Central memory CD4-positive, alpha-beta T cell (primary cell): ENCODE measurements at places on chromosomes 13 and 19.

DNA sequence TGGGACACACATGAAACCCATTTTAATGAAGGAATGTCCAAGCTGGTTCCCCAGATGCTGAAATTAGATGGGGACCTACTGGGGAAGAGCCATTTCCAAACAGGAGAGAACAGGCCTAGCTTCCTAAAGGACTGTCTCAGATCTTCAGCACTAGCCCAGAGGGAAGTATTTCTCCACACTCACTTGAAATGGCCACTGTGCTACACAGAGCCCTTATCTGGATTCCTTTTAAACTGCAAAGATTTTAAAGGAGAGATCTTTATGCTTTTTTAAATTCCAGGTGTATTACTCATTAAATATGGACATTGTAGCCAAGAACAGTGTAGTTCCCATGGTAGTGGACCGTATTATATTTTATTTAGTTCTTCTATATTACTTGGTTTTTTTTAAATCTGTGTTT lies 255.3 kb downstream of the SHISA2 start:
- DNase-seq, result no peak

GRCh38 chr13:26184791-26185250 lies 37.3 kb downstream of the RNF6 start:
- peak; percentile 67 for DNase-seq

DNA sequence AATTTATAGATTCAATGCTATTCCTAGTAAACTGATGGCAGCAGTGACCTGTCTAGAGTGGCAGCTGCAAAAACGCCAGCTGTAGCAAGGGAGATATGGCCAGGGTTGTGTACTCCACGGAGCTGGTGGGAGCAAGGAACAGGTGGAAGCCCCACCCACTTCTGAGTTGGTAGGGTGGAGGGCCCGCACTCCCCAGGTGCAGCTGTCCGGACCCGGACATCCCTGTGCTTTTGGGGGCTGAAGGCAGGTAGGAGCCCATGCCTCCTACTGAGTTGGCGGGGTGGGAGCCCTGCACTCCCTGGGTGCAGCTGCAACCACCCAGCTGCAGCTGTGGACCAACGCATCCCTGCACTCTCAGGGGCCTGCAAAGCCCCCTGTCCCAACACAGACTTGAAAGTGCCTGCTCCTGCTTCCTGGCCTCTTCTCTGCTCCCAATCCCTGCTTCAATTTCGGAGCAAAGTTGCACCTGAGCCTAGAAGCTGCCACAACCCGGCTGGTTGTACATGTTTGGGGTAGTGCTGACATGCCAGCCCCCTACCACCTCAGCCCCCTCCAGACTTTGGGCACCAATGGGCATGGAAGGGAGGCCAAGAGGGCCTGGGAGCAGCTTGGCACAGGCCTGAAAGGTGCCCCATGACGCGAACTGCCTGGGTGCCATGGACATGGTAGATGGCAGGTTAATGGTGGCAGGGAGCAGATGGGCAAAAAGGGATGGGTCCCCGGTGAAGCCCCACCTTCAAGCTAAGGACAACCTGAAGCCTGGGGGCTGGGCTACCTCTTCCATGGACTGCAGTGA lies 19.8 kb downstream of the UGGT2 start:
- DNase-seq, result no peak

GRCh38 chr13:110714797-110715394 lies 1.4 kb downstream of the ING1 start:
- peak; percentile 58 for DNase-seq

- no peak for DNase-seq
Measured at GRCh38 chr13:35984776-35985453, 146.3 kb downstream of the DCLK1 start.

DNA sequence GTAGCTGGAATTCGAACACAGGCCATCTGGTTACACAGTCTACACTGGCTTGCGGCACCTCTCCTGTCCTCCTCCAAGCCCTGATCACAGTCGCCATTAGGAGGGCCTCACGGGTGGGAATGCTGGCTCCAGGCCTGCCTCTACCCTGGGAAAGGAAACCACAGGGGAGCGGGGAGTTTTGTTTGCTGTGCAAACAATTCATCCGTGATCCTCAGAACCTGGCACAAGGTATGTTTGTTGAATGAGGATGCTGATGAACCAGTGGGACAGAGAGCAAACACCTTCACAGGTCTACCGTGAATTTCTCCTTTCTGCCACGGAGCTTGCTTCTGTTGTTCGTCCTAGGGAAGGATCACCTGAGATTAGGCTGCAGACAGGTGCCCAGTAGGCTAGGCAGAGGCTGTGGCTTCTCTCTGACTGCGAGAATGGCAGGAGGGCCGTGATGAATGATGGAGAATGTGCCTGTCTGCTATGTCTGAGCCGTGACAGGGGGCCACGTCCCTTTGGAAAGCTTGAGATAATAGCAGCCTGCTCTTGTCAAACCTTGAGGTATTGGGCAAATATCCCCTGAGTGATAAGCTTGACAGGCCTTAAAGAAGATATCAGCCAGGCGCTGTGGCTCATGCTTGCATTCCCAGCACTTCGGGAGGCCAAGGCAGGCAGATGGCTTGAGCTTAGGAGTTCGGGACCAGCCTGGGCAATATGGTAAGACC lies 36.7 kb downstream of the PIN1 start:
- no peak for DNase-seq

GRCh38 chr13:91546900-91547299 lies 148.5 kb downstream of the GPC5 start:
- DNase-seq, result no peak

GRCh38 chr13:27203186-27203585 lies 31.6 kb upstream of the USP12 start:
- no peak for DNase-seq

GRCh38 chr19:10544753-10545251 lies 1.1 kb downstream of the ATG4D start:
- DNase-seq, result no peak

GRCh38 chr13:40676007-40676406 lies 9.6 kb upstream of the FOXO1 start:
- no peak for DNase-seq

- no peak for DNase-seq
Measured at GRCh38 chr19:50534478-50534877, 20.8 kb upstream of the ASPDH start.

DNA sequence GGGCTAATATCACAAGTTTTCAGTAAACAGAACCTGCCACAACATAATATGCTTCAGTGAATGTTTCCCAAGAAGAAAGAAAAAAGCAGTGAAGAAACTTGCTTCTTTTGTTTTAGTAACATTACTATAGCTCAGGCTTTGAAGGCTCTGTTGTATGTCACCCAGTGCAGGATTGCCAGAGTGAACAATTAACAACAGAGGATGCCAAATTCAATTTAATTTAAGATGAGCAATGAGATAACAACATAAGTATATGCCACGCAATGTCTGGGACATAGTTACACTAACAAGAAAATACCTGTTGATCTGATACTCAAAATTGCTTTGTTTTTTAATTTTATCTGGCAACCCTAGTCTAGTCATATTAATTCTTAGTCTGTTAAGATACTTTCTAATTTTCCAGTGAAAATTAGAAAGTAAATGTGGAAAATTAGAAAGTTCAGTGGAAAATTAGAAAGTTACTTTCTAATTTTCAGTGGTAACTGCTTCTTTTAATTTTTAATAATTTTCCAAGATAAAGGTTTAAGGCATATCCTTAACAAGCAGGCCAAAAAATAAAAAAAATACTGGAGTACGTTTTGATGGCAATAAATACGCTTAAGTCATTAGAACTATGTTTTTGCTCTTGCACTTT lies 336.3 kb downstream of the SLITRK6 start:
- no peak for DNase-seq

DNA sequence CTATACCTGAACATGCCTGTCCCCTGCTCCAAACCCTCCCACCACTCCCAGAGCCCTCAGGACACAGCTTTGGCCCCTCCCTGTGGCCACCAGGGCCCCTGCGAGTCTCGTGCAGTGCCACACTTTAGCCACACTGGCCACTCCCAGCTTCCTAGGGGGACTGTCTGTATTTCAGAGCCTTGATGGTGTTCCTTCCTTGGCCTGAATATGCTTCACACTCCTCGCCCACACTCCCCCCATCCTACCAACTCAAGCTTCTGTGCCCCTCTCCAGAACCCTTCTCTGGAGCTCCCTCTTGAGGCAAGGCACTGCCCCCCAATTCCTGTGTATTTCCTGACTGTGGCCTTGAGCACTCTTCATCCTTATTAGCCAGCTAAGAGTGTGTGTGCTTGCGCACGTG lies 80.2 kb downstream of the DPF1 start:
- DNase-seq, result no peak

- DNase-seq, result no peak
Measured at GRCh38 chr13:43343645-43344044, 320.3 kb downstream of the DNAJC15 start.

DNA sequence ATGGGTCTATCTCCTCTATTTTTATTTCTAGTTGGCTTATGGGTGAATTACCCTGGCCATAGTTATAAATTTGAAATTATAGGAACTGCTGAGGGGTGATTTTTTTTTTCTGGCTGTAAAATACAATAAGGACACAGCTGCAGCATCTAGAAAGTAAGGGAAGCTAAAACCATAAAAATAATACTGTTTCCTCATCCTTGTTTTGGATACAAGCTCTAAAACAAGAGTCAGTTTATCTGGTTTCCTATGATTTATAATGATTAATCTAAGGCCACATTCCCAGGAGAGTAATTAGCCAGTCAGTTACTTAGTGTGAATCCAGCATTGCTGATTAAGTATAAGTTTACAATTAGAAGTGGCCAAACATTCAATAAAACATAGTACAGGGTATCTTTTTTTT lies 219.1 kb upstream of the NBEA start:
- no peak for DNase-seq

DNA sequence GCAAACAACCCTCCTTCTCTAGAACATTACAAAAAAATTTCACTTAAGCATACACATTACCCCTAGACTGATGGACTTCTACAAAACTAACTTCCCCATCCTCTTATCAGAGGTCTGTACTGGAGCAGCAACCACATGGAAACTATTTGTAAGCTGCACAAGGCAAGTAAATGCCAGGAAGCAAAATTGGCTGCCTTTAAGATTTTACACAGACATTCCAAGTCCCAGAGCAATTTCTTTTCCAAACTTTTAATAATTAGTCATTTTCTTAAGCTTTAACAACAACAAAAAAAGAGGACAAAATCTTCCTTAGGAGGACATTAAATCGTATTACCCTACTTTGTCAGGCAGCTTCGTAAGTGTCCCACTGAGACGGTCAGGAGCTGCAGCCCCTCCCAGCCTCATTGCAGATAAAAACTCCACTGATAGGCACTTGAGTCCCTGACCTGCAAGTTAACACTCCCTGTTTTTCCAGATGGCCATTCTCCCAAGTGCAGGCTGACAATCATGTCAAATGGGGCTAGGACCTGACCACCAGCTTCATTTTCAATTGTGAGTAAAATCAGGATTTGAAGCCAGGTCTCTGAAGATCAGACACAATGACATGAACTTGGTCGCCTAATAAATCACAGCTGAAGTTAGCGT lies 680.1 kb downstream of the DIAPH3 start:
- no peak for DNase-seq

DNA sequence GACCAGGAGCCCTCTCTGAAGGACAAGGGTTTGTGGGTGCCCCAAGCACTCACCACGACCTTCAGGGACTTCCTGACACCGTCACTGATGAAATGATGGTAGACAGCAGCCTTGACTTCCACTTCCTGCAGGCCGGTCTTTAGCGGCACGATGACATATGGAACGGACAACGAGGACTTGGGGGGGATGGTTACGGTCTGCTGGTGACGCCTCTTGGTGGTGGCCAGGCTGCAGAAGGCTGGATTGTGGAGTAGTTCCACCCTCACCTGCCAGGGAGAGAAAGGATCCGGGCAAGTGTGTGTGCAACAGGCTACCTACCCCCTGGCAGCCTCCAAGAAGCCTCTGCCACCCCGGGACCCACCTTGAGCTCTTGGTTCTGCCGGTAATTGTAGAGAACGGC lies 23.2 kb downstream of the C3 start:
- no peak for DNase-seq

DNA sequence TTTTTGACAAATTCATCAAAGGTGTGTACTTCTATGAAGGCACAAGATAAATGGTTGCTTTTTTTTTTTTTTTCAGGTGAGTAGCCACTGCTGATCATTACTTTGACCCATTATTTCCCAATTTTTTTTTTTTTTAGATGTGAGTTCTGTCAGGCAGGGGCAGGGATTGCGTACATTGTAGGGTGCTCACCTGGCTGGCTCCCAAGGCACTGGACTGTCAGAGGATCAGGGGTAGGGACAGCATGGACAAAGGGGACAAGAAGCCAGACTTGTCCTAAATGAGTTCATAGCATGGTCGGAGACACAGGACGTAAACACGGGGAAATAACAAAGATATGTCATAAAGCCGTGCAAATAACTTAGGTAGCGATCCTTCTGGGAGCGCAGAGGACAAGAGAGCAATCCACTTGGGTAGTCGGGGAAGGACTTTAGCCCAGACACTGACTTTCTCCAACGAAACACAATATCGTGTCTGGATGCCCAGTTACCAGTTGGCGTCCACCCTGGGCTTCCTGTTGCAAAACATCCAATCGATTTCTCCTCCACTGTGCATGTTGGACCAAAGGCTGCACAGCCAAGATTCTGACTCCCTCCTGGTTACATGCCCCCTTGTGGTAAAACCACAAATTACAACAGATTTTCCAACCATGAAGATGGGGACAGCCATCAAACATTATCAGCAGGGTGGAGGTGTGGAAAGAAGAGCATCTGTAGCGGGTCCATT lies 27.5 kb upstream of the KATNAL1 start:
- peak; percentile 28 for DNase-seq

DNA sequence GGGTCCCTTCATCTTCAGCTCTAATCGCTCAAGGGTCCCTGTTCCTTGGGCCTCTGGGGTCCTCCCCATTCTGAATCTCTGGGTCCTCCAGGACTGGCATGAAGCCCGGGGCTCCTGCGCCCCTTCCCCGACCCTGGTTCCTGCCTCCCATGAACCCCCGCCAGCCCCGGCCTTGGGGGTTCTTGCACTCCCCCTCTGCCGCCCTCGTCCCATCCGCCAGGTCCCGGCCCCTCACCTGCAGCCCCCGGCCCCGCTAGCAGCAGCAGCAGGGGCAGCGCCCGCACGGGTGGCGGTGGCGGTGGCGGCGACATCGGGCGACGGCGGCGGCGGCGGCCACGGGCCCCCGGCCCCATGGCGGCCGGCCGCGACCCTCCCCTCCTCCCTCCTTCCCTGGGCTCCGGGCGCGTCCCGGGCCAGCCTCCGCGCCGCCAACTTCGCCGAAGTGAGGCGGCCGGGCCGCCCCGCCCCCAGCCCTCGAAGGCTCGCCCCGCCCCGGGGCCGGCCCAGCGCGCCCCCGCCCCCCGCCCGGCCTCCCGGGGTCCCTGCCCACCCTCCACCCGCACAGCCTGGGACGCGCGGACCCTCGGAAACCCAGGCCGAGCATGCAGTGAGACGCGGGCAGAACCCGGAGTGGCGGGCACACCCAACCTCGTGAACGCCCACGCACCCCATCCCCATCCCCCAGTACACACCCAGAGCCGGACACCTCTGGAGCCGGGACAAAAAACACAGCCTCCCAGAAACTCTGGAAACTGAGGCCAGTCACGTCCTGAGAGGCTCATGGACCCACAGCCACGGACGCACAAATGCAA lies at the start of gene NOTCH3:
TSS of gene NOTCH3 (minus strand) at position 443 of the 812 bp plus-strand sequence. CDS start at position 353, 90 bp downstream.
- DNase-seq, result no peak

DNA sequence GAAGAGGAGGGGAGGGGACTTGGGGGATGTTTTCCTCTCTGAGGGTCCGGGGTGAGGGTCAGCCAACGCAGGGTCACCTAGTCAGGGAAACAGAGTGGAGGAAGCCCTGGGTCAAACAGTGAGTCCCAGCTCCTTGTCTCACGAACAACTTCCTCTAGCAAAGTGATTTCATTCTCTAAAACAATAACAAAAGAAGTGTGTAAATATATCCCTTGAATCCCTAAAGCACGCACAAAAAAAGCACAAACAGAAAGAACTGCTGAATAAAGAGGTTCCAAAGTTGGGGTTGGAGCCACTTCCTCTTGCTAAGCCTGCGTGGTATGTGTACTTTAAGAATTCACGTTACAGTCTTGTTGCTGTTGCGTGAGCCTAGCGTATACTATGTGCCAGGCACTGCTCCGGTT lies 1.5 kb upstream of the C5AR2 start:
- no peak for DNase-seq
